ENCODE measurements at places on chromosomes 7 and 10.

DNA sequence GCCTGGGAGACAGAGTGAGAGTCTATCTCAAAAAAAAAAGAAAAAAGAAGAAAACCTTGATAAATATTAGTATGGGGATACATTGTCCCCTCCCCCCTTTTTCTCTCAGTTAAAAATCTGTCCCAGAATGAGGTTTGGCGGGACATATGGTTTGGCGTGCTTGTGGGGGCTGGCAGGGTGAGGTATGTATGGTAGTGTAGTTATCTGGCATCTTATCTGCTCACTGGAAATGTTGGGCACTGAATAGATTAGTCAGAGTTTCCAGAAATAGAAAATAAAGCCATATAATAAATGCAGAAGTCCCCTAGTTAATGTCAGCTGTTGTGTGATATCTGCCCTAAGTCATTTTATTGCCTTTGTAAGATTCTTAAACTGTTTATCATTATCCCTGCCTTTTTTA lies 397.5 kb upstream of the GALNT17 start:
- no peak for DNase-seq

DNA sequence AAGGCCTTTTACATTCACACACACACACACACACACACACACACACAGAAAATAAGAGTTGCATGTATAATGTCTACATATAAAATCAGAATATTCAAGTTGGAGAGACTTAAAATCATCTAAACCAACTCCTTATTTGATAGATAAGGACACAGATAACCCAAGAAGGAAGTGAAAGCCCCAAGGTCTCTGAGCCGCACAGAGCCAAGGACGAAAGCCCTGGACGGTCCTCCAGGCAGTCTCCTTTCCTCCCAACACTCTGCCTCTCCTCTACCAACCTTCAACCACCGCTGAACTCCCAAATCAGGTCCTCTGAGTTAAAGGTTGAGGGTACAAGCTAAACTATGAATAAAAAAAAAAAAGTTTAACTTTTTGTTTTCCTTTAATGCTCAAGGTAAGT lies 28.2 kb downstream of the UBE2H start:
- DNase-seq = no peak

DNA sequence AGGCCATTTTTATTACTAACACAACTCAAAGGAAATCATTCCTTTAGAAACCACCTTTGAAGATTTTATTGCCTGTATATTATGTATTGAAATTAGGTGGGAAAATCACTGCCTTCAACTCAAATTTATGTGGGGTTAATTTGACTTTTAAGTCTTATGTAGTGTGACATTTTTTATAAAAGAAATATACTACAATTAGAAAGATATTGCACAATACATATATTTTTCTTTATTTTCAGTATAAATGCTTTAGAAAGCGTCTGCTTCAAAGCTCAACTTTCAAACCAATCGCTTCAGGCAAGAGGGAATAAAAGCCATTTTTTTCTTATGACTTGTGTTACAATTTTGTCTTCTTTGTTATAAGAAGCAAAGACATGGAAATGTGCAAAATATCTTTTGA lies 337.4 kb upstream of the ZWINT start:
- DNase-seq = no peak

GRCh38 chr10:35456153-35456720 lies 119.9 kb downstream of the CCNY start:
- no peak for DNase-seq

DNA sequence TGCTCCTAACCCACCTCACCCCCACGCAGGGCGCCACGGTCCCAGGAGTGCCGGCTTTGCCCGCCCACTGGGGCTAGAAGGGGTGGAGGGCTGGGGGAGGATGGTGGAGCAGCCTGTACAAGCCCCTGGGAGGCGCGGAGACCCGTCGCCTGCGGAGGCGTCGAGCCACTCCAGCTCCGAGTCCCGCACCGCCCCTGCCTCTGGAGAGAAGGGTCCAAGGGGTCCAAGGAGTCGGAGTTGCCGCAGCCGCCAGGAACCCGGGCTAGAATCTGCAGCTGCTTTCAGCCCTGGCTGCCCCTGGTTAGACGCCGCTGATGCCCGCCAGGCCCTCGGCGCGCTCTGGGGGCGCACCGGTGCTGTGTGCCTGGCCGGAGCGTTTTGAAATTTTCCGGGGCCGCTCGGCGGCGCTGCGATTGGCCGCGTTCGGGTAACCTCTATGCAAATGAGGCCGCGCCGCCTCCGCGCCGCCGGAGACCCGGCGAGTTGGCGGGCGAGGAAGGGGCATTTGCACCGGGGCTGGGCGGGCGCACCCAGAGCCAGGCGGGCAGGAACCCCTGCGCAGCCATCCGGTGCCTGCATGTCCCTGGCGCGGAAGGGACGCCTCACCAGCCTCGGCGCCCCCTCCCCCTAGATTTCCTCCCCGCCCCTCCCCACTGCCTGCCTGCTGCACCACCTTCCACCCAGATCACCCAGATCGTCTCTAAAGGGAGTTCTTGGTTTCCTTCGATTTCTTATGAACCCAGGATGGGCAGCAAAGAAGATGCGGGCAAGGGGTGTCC lies at the start of gene HMX2:
Gene HMX2, plus strand, starts transcription at position 502 of the 779 bp plus-strand sequence. Its CDS starts 243 bp downstream, at position 745.
- peak; percentile 80 for DNase-seq

DNA sequence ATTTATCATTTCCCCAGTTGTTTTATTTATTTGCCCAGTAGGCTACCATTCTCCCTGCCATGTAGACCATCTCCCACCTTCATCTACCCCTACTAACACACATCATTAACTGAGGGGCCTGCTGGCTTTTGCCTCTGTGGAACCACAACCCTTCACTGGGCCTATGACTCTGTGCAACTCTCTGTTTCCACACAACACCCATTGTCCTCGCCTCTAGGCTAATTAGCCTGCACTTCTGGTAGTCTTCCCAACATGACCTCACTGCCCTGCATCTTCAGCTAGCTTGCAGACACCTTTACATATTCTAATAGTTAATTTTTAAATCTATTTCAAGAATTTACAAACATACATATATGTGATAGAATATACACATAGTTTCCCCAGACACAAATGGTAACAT lies 7.5 kb downstream of the ANKIB1 start:
- no peak for DNase-seq

DNA sequence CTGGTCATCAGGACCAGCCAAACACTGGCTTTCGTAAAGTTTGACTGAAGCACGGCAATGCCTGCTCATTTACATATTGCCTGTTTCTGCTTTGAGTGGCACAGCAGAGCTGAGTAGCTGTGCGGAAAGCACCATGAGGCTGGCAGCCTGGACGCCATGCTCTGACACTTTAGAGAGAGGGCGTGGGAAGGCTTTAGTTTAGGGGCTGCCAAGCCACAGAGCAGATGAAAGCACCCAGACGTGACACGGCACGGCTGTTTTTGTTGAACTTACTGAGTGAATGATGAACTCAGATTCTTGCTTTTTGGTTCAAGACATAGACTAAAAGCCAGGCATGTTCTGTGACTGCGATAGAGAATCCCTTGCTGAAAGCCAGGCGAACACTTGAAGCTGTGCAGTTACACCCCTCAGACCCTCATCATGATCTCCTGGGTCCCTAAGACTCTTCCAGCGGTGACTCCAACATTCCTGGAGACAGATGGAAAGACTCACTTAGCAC lies 182.1 kb downstream of the ZMYND11 start:
- DNase-seq = no peak

- DNase-seq = no peak
Observed at GRCh38 chr7:107939573-107940489, 48.8 kb downstream of the DLD start.

DNA sequence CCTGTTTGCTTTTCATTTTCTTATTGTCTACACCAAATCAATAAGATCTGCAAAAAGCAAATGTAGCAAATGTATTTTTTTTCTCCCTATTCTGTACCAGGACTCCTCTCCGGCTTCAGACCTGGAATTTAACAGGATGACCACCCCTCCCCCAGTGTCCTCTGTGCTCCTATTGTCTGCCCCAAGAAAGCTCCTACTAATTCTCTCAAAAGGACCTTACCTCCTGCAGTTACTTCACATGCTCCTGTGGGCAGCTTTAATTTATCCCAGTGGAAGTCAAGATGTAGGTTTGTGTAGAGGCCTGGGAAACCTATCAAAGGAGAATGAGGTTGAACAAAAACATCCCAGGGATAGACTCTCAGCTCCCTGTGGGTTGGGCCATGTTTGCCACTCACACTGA lies 31.3 kb downstream of the PLXNA4 start:
- no peak for DNase-seq

DNA sequence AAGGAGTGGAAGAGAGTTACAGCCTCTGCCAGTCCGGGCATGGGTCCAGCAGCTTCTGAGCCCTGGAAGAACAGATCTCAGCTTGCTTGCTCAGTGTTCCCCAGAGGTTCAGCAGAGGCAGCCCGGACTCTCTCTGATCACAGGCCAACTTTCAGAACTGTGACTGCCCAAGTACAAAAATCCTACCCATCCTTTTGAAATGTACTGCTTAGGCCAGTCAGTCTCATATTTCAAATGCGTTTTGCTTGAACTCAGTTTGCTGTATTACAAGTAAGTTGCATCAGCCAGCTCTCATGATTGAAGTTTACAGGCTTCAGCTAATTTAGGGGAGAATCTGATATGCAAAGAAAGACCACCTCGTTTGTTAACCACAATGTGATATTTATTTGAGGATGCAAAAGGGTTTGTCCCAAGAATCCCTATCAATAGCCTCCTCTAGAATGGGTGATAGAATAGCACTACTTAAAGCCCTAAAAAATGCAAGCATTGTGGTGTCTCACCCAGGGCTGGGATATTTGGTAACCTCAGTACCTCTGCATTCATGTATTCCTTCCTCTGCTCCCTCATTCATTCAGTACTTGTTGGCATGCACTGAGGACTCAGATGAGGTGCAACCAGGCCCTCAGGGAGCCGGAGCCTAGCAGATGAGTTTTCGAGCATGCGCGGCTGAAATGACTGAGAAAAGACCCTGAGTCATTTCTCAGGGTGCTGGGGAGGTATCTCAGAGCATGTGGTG lies 7.0 kb downstream of the AIMP2 start:
- no peak for DNase-seq

DNA sequence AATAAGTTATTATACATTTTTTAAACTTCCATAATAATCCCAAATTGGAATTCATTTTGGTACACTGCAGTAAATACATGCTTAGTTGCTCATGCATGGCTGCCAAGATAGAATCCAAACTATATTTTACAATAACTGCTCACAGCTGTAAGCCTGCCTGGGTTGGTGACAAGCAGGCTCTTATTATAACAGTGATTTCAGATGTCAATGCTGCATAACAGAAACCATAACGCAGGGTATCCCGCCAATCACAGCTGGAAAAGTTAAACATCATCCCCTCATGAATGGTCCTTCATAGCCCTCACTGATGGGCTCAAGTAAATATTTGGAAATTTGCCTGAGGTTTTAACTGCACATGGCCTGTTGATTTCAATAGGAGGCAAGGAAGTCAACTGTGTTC lies 149.8 kb downstream of the AMPH start:
- DNase-seq = no peak

DNA sequence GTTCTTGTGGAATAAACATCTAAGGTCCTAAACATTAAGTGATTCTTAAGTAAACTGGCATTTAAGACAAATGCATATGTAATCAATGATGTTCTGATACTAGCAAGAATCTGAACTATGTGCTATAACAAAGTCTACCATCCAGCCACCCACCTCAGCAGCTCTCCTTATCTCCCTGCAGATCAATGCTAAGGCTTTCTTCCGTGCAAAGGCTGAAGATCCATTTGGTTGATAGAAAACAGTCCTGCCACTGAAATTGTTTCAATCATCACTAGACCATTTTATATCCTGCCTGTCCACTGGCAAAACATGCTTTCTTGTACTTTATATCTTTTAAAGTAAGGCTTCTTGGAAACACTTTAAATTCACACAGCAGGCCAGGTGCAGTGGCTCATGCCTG lies 6.3 kb upstream of the SMKR1 start:
- DNase-seq = peak; percentile 75

GRCh38 chr7:48207155-48207675 lies 36.0 kb downstream of the ABCA13 start:
- DNase-seq = no peak

DNA sequence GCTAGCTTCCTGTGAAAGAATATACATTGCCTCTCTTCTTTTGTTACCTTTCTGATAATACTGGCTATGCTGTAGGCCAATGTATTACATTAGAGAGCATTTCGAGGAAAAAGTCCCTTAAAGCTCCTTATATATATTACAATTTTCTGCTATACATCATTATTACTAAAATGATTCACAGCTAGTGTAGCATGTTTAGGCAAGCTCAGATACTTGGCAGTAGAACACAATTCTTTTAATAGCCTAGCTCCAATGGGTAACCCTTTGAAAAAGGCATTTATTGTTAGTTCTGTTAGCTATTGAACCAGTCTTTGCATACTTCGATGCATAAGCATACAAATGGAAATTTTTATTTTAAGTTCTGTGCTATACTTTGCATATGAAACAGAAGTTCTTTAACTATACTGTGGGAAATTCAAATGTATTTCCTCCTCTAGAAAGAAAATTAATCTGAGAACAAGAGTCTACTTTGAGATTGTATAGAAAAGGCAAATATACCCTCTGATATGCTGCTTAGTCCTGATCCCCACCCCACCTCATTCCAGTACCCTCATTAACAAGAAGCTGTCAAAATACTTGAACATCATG lies 55.6 kb upstream of the SKAP2 start:
- no peak for DNase-seq

- DNase-seq = no peak
Observed at GRCh38 chr7:83159731-83160130, 3.0 kb downstream of the PCLO start.

DNA sequence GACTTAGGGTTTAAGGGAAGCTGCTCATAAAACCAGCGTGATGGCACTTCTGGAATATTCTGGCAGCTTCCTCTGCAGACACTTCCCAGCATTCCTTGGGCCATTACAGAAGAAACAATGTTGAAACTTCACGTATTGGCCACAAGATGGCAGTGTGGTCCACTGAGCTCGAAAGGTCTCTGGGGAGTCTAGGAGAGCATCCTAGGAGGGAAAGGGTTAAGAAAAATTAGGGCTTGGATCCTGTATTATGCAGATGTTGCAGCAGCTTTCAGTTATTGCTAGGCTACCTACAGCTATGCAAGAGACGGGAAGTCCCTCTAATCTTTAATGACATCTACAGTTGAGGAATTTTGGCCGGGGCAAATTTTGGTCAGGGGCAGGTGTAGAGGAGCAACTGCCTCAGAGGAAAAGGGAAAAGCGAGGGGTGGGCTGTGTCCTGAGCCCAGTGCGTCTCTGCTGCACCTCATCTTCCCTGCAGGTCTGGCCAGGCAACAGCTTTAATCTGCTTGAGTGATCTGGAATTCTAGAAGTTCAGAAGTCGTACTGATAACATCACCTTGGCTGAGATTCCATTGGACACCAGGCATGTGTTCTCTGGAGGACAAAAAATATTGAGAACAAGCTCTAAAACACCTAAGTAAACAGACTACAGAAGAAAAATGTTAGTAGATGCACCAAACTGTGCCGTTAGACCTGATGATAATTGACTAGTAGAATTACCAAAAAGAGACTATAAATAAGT lies 220.8 kb upstream of the PRSS58 start:
- DNase-seq = peak; percentile 73

Data from SK-N-DZ (cell line).